ENCODE measurements at places on chromosomes 5 and 9.

DNA sequence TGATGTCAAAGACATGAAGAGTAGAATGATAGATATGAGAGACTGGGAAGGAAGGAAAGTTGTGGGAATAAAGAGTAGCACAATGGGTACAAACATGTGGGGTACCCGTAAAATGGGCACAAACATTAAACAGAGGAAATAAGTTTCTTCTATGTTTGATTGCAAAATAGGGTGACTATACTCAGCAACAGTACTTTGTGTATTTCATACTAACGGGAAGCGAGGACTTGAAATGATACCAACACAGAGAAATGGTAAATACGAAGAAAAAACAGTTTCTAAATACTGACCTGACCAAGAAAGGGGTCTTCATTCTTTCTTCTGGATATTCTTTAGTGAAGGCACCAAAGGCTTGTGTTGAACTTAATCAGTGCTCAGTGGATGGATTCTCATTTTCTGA, 31.1 kb downstream of the ATP6V0E1 start:
- ATAC-seq = no peak

- peak; percentile 43 for ATAC-seq
These were observed 197.4 kb downstream of the GAS1 start for GRCh38 chr9:86749894-86750255.

- no peak for ATAC-seq
These were observed 591.6 kb upstream of the SGCD start for GRCh38 chr5:155735388-155735787.

- ATAC-seq = no peak
These were observed 257.9 kb downstream of the ZSWIM6 start for GRCh38 chr5:61589946-61590345.

- no peak for ATAC-seq
These were observed 21.6 kb upstream of the PAM start for GRCh38 chr5:102733534-102733933.

- ATAC-seq = no peak
These were observed 379.3 kb downstream of the KDM4C start for GRCh38 chr9:7137040-7137439.

All from motor neuron (in vitro differentiated cells).